Activated T-helper 1 cell treated with anti-CD3 and anti-CD28 coated beads, Interleukin-12 subunit alpha, Interleukin-12 subunit beta, Interleukin-2, Interleukin-4 antibody, amounts not matched to agents 30 ng/mL and 10 ng/mL and 1 ng/mL, durations not matched to agents 14 hours and 24 hours and 36 hours (primary cell): ENCODE measurements at places on chromosomes 11 and 22. TPM values are rescaled to one million over a fixed set of nuclear protein-coding genes. Genes with fewer than 3 reads are reported as not detected.

DNA sequence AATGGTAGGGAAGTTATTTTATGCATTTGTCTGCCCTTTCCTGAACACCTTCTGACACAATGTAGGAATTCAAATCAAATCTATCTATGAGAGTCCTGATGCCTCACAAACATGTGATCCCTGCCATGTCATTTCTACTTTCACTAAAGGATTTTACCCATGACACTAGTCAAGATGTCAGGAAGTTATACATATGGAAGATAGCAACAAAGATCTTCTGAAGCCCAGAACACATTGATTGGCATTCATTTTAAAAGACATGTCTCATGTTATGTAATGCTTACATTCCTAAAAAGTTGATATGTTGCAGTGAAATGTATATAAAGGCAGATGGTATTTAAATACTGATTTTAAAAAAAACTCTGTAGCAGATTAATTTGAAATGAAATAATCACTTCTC is 61.5 kb downstream of the FAM76B start:
- H3K27me3 ChIP-seq, result peaks cover 10% of the 10 kb centered on the region
- no peak for DNase-seq
- no peak overlapping the region for H3K4me3 ChIP-seq
- H3K36me3 ChIP-seq, result no peaks in the 10 kb centered on the region
- H3K4me1 ChIP-seq, result no peaks in the 10 kb centered on the region

DNA sequence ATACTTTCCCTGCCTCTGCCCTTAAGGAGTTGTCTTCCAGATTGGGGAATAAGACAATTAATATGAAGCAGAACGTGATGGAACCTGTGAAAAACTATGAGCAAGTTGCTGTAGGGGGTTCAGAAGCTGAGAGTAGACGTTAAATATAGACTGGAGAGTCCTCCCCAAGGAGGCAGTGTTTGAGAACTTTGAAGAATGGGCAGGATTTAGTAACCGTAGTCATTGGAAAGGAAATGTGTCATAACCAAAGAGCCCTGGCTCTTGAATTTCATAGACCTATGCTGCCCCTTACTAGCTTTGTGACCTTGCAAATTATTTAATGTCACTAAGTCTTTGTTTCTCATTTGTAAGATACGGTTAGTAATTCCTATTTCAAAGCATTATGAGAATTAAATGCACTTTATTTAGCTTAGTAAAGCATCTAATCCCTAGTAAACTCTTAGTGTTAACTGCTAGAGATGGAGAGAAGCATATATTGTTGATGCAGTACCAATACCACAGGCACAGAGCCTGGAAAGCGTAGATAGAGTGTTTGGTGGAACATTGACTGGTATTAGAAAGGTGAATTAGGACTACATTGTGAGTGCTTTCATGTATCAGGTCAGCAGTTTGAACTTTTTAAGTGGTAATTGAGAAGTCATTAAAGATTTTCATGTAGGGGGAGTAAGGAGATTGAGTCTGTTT is 54.1 kb downstream of the MCAM start:
- H3K4me1 ChIP-seq, result peaks cover 46% of the 10 kb centered on the region
- H3K4me3 ChIP-seq, result no peak overlapping the region
- DNase-seq, result no peak
- peaks cover 14% of the 10 kb centered on the region for H3K36me3 ChIP-seq
- H3K27ac ChIP-seq, result no peak overlapping the region

DNA sequence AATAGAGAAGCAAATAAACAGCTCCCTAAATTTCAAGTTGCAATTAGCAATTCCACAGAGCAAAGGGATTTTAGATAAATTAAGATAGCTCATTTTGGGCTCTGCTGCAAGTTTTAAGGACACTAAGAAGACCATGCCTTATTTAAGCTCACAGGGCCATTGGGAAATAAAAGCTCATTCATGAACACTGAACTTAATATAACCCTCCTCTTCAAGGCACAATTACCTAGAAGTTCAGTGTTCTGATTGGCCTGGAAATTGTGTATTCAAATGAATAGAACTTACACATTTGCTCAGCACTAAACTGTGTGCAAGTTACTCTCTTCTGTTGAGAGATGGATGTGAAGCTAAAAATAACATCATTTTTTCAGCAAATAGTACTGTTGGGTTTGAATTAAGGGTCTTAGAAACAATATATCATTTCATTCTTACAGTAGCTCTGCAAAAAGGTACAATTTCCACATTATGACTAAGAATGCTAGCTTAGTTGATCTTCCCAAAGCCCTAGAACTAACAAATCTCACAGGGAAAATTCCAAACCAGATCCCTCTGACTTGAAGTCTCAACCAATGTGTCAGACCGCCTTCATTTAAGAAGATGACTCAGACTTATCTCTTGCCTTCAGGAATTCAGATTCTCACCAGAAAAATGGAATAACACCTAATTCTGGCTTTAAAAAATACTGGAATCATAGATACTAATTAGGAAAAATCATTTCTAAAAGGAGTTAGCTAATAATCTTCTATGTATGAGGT is 87.4 kb upstream of the LRRC55 start:
- H3K4me1 ChIP-seq, result no peaks in the 10 kb centered on the region
- no peak overlapping the region for H3K4me3 ChIP-seq
- no peak for DNase-seq
- no peaks in the 10 kb centered on the region for H3K36me3 ChIP-seq

- no peak overlapping the region for H3K27ac ChIP-seq
- no peak overlapping the region for H3K4me3 ChIP-seq
- DNase-seq, result no peak
- no peaks in the 10 kb centered on the region for H3K36me3 ChIP-seq
- peaks cover 2% of the 10 kb centered on the region for H3K27me3 ChIP-seq
- H3K4me1 ChIP-seq, result no peaks in the 10 kb centered on the region
Measured at GRCh38 chr11:5088556-5088955, 19.2 kb downstream of the OR52E1 start.

DNA sequence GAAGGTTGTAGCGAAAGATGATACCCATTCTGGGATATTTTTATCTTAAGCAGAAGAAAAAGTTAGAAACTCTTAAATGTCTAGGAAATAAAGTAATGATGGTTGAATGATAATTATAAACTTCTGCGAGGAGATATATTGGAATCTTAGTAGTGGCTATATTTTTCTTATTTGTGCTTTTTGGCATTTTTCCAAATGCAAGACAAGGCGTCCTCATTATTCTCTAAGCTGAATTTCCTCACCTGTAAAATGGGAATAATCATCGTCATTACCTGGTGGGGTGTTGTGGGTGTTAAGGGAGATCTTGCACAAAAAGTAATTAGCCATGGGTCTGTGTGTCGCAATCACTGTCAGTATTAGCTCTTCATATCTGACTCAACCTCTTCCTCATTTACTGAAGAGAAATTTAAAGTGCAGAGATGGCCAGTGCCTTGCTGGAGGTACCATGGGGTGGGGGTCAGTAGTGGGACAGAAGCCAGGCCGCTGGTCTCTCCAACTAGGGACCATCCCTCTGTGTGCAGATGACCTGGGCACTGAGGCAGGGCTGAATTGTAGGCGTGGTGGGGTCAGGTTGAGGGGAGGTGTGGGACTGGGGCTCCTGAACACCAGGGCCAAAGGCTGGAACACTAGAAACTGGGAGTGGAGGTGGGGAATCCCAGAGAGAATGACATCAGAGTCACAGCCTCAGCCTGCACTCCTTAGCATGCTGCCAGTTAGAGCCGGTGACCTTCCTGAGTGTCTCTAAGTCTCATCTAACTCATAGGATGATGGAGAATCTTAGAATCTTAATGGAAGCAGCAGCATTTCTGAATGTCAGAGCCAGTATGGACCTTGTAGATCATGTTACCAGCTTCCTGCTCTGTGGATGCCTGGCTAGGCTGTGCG is 4.1 kb downstream of the PITPNM1 start:
- H3K27me3 ChIP-seq, result no peaks in the 10 kb centered on the region
- no peak for DNase-seq
- peaks cover 29% of the 10 kb centered on the region for H3K4me1 ChIP-seq
- H3K36me3 ChIP-seq, result peaks cover 33% of the 10 kb centered on the region
- H3K4me3 ChIP-seq, result peak overlapping the region; percentile 4

CADM1 gene
- total RNA-seq, result not detected in 2 replicates

ST3GAL4 gene
- total RNA-seq, result 13.2 and 14.1 TPM in 2 replicates

RAB30 gene
- total RNA-seq, result 15.2 and 16.0 TPM in 2 replicates
